ENCODE measurements at places on chromosomes 2 and 18.

DNA sequence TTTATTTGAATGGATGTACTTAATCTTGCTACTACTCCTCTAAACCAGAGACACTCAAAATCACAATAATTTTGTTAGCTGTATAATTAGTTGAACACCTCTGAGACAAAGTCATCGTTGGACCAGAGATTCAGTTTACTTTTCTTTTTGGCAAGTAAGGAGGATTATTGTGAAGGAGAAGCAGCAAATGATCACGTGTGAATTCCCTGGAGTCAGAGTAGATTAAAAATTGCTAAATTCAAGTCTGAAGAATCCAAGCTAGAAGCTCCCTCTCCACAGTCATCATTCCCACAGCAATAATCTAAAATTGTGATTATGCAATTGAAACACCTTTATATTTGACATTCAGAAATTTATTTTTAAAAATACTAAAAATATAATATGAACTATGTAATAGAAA is 484.4 kb downstream of the CMPK2 start:
- no peak for DNase-seq

- DNase-seq = no peak
Observed at GRCh38 chr2:42001711-42002201, 46.1 kb upstream of the PKDCC start.

DNA sequence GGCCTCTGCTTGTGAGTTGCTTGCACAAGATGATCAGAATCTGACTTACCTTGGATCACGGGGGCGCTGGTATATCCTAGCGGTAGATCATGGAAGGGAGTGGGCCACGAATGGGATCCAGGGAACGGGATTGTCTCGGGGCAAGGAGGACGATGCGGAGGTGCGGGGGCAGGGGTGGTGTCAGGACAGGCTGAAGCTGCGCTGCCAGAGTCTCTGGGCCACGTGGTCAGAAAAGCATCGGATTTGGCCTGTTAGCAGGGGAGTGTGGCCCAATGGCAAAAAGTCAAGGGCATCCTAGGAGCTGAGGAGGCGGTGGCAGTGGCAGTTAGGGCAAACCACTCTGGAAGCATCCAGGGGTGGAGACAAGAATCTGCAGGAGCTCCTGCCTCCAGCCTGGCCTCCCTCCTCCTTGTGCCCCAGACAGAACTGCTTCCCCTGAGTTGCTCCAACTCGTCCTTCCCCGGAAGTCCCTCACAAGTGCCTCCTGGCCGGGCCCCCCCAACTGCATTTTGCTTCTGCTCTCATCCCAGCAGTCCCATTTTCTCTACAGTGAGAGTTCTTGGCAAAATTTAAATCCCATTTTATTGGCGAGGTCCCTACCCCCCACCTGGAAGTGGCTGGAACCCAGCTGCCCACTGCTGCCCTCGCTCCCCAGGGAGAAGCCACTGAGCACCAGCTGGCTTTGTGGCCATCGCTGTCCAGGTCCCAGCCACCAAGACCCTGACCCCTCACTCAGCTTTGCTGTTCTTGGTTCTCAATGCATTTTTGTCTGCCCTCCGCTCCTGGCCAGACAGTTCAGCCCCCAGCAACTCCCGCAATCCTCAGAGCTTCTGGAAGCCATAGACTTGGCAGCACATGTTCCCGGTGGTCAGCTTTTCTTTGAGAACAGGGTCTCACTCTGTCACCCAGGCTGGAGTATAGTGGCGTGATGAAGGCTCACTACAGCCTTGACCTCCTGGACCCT is 5.6 kb upstream of the CCDC74B start:
- DNase-seq = no peak

DNA sequence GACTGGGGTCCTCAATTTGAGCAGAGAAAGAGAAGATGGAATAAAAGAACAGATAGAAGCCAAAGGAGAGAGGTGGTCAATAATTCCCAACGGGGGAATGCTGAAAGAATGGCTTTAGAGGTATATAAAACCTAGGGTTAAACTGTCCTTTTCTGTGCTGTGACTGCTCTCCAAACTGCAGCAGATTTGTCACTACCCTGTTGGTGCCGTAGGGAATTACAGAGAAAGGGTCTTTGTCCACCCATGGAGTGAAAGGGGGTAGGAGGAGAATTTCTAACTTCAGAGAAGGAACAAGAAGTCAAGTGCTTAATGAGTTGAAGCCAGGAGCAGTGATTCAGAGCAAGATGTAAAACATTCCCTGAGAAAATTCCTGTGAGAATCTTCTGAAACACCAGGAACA is 486.5 kb downstream of the NUP35 start:
- DNase-seq = no peak

GRCh38 chr2:25400576-25401216 is 59.0 kb upstream of the DNMT3A start:
- no peak for DNase-seq

DNA sequence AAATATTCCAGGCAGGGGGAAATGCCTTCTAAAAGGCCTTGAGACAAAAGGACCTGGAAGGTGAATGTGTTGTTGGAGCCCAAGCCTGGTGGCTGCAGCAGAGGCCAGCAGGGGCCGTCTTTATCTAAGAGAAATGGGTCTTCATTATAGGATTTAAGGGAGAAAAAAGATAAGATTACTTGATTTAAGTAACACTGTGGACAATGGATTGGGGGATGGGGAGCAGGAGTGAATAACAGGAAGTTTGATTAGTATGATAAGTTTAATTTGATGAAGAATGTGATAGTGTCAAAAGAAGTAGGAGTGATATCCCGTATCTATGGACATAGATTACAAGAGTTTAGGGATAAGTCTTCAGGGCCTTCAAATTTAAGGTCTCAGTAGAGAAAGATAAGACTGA is 64.2 kb downstream of the WDR75 start:
- no peak for DNase-seq

- no peak for DNase-seq
Observed at GRCh38 chr2:26034637-26034992, 731 bp downstream of the RAB10 start.

GRCh38 chr2:63056107-63057050 is 5.7 kb downstream of the OTX1 start:
- peak; percentile 30 for DNase-seq

GRCh38 chr2:3216841-3217495 is 160.7 kb downstream of the EIPR1 start:
- no peak for DNase-seq

- no peak for DNase-seq
Observed at GRCh38 chr2:54559593-54560145, 103.5 kb downstream of the SPTBN1 start.

DNA sequence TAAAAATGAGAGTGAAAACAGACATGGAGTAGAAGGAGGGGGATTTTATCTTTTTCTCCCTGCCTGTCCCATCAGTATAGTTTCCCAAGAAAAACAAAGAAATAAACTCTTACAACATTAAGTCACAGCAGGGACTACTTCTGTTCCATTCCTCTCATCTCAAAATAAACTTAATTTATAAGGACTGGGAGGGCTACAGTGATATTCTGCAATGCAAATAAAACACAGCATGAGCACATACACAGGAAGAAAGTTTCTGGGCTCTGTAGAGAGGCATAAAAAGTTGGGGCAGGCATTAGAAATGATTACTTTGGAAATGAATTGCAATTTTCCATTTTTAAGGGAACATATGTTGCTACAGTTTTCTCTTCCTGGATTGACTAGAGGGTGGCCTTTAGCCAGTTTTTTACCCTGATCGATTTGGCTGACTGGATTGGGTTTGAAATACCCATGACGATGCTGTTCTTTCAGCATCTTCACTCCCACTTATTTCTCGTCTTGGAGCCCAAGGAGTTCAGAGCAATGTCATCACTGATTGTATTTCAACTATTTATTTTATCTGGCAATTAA is 157.1 kb downstream of the ACTR3 start:
- DNase-seq = no peak

- DNase-seq = no peak
Observed at GRCh38 chr2:200360364-200360763, 53.9 kb downstream of the SPATS2L start.

GRCh38 chr2:61343141-61343540 is 127.7 kb downstream of the USP34 start:
- no peak for DNase-seq

- no peak for DNase-seq
Observed at GRCh38 chr2:6674381-6674780, 191.3 kb downstream of the CMPK2 start.

DNA sequence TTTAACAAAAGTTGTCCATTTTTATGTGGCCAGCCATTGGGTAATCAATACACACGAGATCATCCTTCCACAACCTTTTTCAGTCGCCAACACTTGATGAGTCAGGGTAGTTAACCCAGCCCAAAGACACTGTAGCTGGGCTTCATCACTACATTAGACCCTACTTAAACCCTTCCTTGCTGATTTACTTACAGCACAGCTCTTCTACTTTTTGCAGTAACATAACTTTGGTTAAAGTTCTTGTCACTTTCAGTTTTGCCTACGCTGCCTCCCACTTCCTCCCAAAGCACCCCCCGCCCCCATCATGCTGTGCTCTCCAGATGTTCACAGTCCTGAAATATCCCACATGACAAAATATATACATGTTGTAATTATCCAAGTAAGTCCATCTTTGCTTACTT is 103.6 kb downstream of the CDK15 start:
- no peak for DNase-seq

GRCh38 chr2:19753818-19754217 is 148.0 kb downstream of the TTC32 start:
- DNase-seq = no peak

DNA sequence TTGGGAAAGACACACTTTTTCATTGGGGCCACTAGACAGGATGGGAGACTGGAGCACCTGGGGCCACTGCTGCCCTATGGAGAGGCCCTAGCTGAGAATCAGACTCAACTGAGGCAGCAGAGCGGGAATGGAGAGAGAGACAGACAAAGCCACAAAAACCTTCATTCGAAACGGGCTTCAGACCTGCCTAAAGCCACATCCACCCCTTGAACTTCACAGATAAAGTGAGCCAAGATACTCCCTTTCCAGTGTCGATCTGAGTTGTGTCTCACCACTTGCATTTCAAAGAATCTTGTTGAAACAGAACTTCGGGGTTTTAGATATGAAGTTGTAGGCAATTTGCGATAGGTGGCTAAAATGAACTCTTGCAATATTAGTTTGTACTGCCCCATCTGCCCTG is 11.3 kb upstream of the LDLRAD4 start:
- no peak for DNase-seq

- DNase-seq = no peak
Observed at GRCh38 chr2:3470856-3471737, 48.2 kb downstream of the ADI1 start.

GRCh38 chr2:34305587-34305986 is 706.5 kb upstream of the FAM98A start:
- DNase-seq = no peak

Measured in stimulated activated naive CD8-positive, alpha-beta T cell treated with anti-CD3 and anti-CD28 coated beads, Interleukin-15, amount 100 ng/mL, for 72 hours (primary cell).